ENCODE measurements at places on chromosomes 11 and 22. TPM values are rescaled to one million over a fixed set of nuclear protein-coding genes. Genes with fewer than 3 reads are reported as not detected.

The DUSP18 gene
- 16.5 TPM for total RNA-seq

The CDC45 gene
- total RNA-seq = 5.4 TPM

The ACTN3 gene
- not detected for total RNA-seq

The ATP6V1E1 gene
- total RNA-seq = 163 TPM

The FZD4 gene
- 103 TPM for total RNA-seq

DNA sequence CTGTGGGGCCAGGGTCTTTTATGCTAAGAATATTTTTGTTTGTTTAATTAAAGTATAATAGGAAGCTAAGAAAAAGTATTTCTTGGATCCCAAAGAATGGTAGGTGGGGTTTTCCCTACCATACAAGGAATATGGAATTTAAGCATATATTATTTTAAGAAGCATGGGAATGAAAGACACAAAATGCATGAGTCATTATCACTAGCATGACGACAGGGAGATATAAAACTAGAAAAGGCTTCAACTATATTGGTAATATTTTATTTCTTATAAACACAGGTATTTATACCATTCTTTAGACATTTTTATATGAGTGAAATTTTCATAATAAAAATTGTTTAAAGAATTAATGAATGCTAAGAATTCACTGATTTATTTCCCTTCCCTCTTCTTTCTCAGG lies 39.3 kb upstream of the SOX6 start:
- DNase-seq = no peak

GRCh38 chr11:74948898-74949752 lies at the start of the genes SPCS2 and XRRA1:
TSS of gene SPCS2 (plus strand) at chr11:74949266. CDS start at chr11:74949286, 20 bp downstream.
TSS of gene XRRA1 (minus strand) at chr11:74949091. CDS start at chr11:74940878, 8,213 bp downstream.
- DNase-seq = peak; percentile 85

- DNase-seq = no peak
These were observed 30.8 kb downstream of the BLID start for GRCh38 chr11:122085264-122085663.

DNA sequence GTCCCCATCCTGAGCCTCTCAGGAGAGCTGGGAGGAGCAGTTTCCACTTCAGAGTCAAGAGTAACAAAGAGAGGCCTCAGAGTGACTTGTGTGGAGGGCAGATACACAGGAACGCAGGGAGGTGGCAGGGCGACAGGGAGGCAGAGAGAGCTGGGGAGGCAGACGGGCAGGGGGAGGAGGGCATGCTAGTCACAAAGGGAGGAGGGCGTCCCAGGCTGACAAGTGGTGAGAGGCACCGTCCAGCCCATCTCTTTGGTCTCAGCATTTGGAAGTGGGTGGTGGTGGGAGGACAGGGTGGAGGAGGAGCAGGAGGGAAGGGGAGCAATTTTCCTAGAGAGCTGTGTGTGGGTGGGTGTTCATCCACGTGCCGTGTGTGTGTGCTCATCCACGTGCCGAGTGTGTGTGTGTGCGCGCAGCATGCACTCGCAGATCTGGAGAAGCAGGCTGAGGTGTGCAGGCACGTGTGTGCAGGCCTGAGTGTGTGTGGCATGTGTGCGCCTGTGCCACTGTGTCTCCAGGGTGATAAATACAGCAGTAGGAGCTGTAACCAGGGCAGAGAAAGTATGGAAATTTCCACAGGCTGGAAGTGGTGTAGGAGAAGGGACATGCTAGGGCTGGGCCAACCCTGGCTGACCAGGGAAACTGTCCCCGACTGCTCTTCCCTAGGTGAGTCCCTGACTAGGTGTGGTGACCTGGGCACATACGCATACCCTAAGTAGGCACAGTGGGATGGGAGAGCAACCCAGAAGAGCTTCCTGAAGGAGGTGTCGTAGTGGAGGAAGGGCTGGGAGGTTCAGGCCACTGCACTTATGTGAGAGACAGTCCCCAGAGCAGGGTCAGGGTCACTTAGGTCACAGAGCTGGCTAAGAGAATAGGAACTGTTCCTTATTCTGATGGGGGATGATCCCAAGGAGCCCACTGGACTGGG lies 7.3 kb upstream of the PDE2A start:
- DNase-seq = no peak

GRCh38 chr11:78654071-78654470 lies 79.4 kb upstream of the NARS2 start:
- DNase-seq = no peak

DNA sequence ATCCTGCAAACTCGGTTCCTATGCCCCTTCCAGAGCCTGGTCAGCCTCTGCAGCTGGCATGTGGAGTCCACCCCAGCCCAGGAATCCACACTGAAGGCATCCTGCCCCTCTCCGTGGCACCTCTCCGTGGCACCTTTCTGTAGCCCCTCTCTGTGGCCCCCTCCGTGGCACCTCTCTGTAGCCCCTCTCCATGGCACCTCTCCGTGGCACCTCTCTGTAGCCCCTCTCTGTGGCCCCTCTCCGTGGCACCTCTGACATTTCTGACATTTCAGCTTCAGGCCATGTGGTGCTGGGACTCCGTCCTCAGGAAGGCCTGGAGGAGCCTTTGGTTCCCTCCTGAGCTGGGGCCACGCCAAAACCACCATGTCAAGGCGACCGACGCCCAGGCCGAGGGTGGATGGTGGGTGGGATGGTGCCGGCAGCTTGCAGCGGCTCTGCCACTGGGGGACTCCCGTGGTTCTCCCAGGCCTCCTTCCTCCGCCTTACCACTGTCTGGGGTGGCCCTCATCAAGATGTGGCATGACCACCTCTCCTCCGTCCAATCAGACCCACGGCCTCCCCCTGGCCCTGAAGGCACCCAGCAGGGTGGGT lies 1518.5 kb downstream of the BRD1 start:
- DNase-seq = no peak

DNA sequence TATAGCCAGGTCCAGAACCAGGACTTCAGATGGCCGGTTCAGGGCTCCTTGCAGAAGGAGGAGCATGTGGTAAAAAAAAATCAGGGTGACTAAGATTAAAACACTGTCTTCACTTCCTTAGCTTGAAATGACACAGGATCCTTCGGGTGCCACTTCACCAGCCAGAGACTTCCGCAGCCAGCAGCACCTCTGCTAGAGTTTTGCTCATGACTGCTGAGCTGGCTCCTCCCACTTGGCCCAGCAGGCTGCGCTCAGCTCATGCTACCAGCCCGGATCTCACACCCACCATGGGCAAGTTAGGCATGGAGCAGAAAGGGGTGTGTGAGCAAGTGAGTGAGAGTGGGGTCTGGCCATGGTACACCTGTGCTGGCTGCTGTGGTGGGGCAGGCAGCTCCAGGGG lies 6.6 kb upstream of the MS4A18 start:
- DNase-seq = no peak

GRCh38 chr11:57386178-57386940 lies 4.1 kb downstream of the PRG2 start:
- DNase-seq = no peak

Measured in glomerular endothelial cell (primary cell).